Umbilical cord (tissue), 2 donors: ENCODE measurements at places on chromosomes 6 and 20.

DNA sequence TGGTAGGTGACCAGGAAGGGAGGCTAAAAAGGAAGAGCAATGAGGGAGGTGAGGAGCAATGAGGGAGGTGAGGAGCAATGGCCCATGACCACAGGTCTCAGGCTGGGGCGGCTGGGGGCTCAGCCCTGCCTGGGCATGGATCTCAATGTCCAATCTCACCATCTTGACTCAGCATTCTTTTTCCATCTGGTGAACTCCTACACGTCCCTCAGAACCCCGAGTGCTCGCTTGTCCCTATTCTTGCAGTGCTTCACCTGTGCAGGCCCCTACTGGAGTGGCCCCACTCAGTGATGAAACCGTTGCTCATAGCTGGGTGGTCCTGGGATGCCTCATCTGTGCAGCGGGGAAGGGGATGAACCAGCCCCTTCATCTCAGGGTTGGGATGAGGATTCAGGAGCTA is 16.9 kb upstream of the RBBP8NL start:
- no peak for DNase-seq

GRCh38 chr6:51269876-51270275 is 451.2 kb downstream of the TFAP2B start:
- DNase-seq, result no peak

GRCh38 chr6:26240157-26241032 is 124.6 kb upstream of the BTN3A2 start:
- peak; percentile 97 for DNase-seq

DNA sequence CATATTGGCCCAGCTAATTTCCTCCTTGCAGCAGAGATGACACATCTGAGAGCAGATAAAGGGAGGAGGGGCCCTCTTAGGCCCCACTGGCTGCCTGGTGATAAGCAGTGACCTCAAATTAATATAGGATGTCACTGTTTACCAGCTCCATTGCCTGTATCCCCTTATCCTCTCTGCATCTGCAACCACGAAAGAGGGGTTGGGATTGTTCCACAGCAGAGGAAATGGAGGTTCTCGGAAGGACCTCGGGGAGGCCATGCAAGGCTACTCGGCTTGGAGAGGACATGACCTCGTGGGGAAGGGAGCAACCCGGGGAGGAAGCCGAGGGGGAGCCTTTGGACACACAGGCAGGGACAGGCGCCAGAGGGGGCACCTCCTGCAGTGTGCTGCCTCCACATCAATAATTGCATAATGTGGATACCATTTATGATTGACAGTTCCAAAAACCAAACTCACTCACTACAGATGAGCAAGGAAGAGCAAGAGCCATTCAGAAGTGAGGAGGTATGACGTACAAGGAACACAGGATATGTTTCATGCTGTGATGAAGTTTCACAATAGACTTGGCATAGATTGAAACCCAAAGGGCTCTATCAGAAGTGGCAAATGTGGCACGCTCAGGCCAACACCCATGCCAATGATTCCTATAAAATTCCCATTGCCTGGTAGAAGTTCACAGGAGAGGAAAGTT is 177.2 kb upstream of the RNF24 start:
- DNase-seq, result no peak

- DNase-seq, result no peak
These were observed 34.7 kb downstream of the GHRH start for GRCh38 chr20:37226889-37227288.

DNA sequence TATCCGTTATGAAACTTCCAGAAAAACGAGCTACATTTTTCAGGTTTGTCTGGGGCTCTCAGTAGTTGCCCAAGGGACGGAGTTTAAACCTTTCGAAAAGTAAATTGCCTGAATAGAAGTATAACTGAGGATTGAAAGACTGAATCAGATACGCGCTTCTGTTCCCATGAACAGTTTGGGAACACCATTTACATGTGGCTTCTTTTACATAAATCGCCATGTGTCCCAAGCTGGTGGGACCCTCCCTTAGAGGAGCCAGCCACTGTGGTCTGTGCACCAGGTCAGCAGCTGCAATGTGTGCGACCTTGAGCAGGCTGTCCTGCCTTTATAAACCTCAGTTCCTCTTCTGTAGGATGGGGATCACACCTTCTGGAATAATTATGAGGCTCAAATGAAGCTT is 11.0 kb downstream of the ENTPD6 start:
- no peak for DNase-seq

DNA sequence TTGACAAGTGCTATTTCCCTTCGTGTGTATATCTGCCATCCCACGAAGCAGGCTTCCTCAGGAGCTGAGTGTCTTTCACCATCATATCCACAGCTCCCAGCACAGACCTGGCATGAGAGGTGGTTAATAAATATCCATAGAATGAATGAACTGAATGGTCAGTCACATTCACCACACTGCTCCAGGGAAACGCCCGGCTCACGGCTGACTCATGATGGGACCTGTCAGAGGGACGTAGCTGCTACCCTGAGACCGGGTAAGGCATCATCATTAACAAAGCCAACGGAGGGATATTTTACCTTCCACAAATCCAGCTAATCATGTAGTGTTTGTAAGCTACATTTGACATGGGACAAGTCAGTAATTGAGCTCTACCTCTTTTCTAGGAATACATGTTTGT is 12.5 kb downstream of the AGPAT4 start:
- no peak for DNase-seq

DNA sequence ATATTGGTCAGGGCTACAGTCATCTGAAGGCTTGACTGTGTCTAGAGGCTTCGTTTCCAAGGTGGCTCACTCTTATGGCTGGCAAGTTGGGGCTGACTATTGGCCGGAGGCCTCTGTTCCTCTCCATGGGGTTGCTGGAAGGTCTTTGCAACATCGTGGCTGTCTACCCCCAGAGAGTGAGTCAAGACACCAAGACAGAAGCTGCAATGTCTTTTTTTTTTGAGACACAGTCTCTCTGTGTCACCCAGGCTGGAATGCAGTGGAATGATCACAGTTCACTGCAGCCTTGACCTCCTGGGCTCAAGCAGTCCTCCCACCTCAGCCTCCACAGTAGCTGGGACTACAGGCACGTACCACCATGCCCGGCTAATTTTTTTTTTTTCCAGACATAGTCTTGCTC is 29.4 kb upstream of the KIF3B start:
- no peak for DNase-seq

DNA sequence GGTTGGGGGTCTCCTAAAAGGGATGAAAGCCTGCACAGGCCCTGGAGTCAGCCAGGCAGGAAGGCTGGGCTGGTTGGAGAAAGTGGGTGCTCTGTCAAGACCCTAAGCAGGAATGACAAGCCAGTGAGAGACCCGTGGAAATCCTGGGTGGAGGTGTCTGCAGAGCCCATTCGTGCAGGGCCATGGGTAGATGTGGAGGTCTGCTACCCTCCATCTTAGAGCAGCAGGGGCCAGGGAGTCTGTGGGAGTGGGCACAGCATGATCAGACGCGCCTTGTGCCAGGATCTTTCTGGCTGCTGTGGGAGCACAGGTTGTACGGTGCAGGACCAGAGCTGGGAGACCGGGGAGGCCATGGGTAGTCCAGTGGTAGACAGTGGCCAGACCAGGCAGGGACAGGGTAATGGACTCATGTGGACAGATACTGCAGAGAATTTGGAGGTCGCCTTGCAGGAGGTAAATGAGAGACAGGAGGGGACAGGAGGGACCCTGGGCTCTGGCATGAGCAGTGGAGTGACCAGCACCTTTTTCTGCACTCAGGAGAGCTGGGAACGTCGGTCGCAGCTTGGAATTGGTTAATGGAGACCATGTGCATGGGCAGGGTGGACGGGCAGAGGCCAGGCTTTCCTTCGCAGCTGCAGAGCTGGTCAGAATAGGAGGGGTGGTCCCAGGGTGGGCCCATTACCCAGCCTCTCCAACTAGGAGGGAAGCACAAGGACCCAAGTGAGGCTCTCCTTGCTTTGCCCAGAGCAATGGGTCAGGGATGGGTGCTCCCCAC is 203.5 kb upstream of the PMEPA1 start:
- DNase-seq, result no peak

DNA sequence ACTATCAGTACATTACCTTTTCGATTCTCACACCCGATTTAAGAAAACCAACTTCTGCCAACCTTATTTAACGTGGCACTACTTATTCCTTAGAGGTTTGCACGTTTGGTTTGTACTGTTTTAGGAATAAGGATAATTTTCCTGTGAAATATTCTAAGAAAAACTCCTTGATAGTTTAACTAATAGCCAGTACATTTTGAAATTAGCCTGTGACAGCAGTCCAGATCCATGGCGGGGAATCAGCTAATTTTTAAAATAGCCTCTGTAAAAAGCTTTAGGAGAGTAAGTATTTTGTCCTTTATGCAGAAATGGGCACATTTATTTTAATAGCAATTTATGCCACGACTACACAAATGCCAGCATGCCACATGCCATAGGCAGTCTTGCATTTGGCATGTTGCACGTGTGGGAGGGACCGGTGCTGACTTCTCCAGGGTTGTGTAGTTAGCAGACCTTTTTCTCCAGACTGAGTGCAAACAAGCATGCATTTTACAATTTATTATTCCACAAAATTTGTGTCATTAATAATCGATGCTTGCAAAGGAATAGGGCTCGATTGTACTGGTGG is 6.2 kb downstream of the FOXC1 start:
- no peak for DNase-seq

GRCh38 chr20:19867074-19867473 is 109.0 kb downstream of the RIN2 start:
- no peak for DNase-seq

GRCh38 chr6:100518588-100518987 is 53.9 kb upstream of the SIM1 start:
- DNase-seq, result no peak

GRCh38 chr20:15840636-15841301 is 732.5 kb downstream of the KIF16B start:
- no peak for DNase-seq

DNA sequence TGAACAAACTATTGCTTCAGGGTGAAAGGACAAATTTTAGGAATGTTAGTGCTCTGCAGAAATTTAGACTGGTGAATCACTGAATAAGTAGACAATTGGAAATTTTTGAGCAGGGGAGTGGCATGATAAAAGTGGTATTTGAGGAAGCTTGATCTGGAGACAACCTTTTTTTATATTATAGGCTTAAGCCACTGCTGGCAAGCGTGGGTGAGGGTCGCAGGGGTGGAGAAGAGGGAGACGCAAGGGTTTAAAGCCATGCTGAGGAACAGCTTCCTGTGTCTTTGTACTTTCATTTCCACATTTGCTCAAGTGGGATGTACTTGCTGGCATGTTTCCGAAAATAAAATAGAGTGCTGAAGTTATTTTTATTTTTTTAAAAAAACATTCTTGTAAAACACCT is 23.7 kb downstream of the NCOA7 start:
- DNase-seq, result peak; percentile 22

- DNase-seq, result no peak
These were observed at the start of gene TRIM31 for GRCh38 chr6:30113003-30113759. Gene TRIM31, minus strand, starts transcription at chr6:30113090. Its CDS starts 285 bp downstream, at chr6:30112805.
